ENCODE measurements at places on chromosomes 4 and X.

GRCh38 chr4:117428536-117428935 lies 343.2 kb upstream of the TRAM1L1 start:
- no peaks in the 10 kb centered on the region for H3K4me1 ChIP-seq
- H3K27me3 ChIP-seq = no peaks in the 10 kb centered on the region
- H3K27ac ChIP-seq = no peak overlapping the region

DNA sequence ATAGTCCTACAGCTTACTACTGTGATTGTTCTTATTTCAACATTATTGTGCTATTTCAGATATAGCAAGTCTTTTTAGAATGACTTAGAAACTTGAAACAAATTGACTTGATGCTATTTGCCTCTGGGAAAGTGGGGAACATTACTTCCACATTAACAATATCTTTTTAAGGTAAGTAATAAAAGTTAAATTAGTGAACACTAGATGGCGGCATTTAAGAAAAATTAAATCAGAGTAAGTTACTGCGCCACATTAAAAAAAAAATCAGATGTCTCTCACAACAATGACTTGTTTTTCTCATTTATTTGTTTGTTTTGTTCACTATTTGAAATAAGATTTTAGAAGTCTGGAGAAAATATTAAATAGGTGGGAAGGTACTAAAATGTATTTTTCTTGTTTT lies 1026.9 kb upstream of the SLIT2 start:
- no peak for DNase-seq
- H3K27ac ChIP-seq = no peak overlapping the region
- H3K27me3 ChIP-seq = no peaks in the 10 kb centered on the region
- H3K4me3 ChIP-seq = no peak overlapping the region

- peak overlapping the region; percentile 98 for H3K27ac ChIP-seq
- H3K4me1 ChIP-seq = peaks cover 71% of the 10 kb centered on the region
- no peaks in the 10 kb centered on the region for H3K27me3 ChIP-seq
- H3K4me3 ChIP-seq = peak overlapping the region; percentile 73
Measured at GRCh38 chr4:26884026-26884425, 23.4 kb downstream of the STIM2 start.

DNA sequence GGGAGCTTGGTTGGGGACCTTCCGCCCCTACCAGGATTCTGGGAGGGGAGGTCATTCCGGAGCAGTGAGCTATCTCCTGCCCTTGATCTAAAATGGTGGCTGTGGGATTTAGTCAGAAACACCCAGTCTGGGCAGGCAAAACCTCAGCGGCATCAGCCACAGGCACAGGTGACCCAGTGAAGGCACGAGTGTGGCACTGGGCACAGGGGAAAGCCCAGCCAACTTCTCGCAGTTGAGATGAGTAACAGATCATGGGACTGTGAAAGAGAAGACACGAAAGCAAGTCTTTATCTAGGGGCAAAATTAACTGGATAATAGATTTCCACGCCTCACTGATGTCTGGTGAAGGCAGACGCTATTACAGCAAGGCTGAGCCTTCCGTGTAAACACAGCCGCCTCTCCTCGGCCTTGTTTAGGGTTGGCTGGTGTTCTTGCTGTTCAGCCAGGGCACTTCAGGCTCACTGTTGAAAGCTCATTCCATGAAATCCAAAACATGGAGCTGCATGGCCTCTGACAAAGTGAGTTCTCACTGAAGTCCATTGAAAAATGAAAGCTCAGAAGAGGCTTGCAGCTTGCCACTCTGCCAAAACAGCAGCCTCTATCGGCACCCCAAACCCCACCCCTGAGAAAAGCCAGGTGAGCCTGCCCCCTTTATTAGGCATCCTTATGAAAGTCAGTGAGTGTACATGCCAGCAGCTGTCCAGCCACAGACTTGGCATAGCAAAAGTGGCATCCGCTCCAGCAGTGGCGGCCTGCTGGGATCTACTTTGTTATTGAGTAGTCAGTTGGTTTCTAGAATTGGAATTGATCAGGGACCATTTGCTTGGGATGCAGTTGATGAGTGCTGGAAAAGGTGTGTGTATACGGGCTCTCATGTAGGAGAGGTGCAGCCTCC lies 102.3 kb upstream of the MTM1 start:
- peaks cover 2% of the 10 kb centered on the region for H3K36me3 ChIP-seq
- H3K27ac ChIP-seq = no peak overlapping the region
- no peak overlapping the region for H3K4me3 ChIP-seq
- no peaks in the 10 kb centered on the region for H3K27me3 ChIP-seq

DNA sequence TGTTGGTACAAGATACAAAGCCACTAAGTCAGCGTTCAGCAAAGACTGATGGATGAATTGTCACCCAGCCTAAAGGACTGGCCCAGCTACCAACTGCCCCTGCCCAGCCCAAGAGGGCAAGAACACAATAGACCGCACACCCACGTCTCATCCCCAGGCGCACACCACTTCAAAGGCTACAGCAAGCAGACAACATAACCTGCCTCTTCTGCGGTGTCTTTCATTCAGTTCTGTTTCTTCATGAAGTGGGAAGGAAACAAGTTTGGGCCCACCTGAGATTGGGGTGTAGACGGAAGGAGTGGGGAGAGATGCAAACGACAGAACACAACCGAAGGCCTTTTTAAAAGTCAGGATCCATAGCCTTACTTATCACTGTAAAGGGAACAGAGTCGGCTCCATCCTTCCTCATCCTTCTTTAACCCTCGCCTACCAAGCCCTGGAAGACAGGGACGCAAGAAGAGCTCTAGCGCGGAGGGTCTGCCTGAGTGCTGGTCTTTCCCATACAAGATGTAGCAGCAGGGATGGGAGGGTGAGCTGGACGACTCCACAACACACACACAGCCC lies 691 bp downstream of the SCARB2 start:
- peak overlapping the region; percentile 60 for H3K27ac ChIP-seq
- H3K36me3 ChIP-seq = peaks cover 12% of the 10 kb centered on the region

DNA sequence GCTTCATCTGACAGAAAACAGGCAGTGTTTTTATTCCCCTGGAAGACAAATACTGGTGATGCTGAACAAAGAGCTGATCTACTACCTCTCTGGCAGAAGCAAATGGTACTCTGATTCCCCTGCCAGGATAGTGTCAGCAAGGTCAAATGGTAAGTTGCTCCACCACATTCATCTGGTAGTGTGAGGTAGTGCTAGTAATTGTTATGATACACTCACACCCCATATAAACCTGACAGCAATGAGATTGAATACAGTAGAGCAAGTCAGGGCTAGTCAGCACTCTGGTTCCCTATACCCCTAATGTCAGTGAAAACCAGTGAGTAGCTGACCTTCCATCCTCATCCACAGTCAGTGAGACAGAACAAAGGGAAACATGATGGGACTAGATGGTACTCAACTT lies 3.4 kb upstream of the SPIN4 start:
- H3K36me3 ChIP-seq = peaks cover 1% of the 10 kb centered on the region
- H3K4me3 ChIP-seq = no peak overlapping the region
- no peaks in the 10 kb centered on the region for H3K27me3 ChIP-seq
- DNase-seq = no peak
- no peak overlapping the region for H3K27ac ChIP-seq

DNA sequence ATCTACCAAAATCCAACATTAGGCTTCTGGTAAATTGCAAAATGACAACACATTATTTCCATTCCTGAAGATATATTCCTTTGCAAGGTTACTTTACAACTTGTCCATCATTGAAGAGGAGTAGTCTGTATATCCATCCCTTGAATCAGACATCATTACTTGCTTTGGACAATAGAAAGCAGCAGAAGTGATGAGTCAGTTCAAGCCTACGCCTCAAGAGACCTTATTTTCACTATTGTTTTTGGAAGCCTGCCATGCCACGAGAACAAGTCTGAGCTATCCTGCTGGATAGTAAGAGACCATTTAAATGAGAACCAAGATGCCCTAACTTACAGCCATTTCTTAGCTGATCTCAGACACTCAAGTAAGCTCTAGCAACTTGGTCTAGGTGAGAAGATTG lies 246.0 kb upstream of the HHIP start:
- H3K27ac ChIP-seq = no peak overlapping the region
- no peaks in the 10 kb centered on the region for H3K4me1 ChIP-seq
- H3K4me3 ChIP-seq = no peak overlapping the region

- no peak overlapping the region for H3K27ac ChIP-seq
- H3K4me1 ChIP-seq = no peaks in the 10 kb centered on the region
- DNase-seq = no peak
- no peaks in the 10 kb centered on the region for H3K36me3 ChIP-seq
- no peaks in the 10 kb centered on the region for H3K27me3 ChIP-seq
Measured at GRCh38 chr4:186700746-186701145, 22.9 kb downstream of the FAT1 start.

- H3K4me1 ChIP-seq = no peaks in the 10 kb centered on the region
- H3K27me3 ChIP-seq = no peaks in the 10 kb centered on the region
- no peaks in the 10 kb centered on the region for H3K36me3 ChIP-seq
Measured at GRCh38 chr4:147247579-147247978, 233.3 kb upstream of the EDNRA start.

- H3K4me3 ChIP-seq = no peak overlapping the region
- no peak overlapping the region for H3K27ac ChIP-seq
- peaks cover 11% of the 10 kb centered on the region for H3K27me3 ChIP-seq
- H3K4me1 ChIP-seq = no peaks in the 10 kb centered on the region
- DNase-seq = no peak
- H3K36me3 ChIP-seq = no peaks in the 10 kb centered on the region
Measured at GRCh38 chr4:3476341-3476747, 13.2 kb downstream of the DOK7 start.

DNA sequence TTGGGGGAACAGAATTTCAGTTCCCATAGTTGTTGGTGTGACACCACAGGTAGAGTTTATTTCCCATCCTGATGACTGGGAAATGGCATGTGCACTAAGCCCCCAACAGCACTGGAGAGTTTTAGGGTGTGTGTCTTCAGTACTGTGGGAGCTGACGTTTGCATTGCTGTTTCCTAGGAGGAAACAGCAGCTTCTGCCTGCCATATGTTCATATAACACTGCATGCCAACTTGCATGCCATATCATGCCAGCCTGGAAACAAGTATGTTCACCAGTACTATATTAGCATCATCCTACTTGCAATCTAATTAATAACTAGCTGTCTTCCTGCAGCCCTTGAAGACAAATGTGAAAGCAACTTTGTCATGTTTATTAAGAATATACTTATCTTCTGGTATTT lies 58.2 kb downstream of the NAA11 start:
- H3K4me3 ChIP-seq = no peak overlapping the region
- no peaks in the 10 kb centered on the region for H3K36me3 ChIP-seq
- H3K4me1 ChIP-seq = no peaks in the 10 kb centered on the region
- DNase-seq = no peak
- no peaks in the 10 kb centered on the region for H3K27me3 ChIP-seq

DNA sequence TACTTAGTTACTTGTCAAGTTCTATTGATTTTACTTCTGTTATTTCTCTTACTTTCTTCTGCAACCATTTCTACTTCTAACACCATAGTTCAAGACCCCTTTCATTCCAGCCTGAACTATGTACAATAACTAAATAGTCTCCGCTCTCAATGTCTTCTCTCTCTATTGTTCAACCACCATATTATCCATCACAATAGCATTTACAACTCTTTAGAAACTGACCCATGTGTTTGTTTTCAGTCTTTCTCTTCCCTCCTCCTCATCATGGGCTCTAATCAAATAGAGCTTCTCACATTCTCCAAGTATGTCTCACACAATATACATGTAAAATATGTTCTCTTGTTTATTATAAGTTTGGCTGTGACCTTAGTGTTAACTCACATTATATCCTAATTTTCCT lies 143.6 kb downstream of the ZAR1 start:
- no peak overlapping the region for H3K27ac ChIP-seq
- peaks cover 5% of the 10 kb centered on the region for H3K36me3 ChIP-seq
- peaks cover 14% of the 10 kb centered on the region for H3K4me1 ChIP-seq
- no peak for DNase-seq

DNA sequence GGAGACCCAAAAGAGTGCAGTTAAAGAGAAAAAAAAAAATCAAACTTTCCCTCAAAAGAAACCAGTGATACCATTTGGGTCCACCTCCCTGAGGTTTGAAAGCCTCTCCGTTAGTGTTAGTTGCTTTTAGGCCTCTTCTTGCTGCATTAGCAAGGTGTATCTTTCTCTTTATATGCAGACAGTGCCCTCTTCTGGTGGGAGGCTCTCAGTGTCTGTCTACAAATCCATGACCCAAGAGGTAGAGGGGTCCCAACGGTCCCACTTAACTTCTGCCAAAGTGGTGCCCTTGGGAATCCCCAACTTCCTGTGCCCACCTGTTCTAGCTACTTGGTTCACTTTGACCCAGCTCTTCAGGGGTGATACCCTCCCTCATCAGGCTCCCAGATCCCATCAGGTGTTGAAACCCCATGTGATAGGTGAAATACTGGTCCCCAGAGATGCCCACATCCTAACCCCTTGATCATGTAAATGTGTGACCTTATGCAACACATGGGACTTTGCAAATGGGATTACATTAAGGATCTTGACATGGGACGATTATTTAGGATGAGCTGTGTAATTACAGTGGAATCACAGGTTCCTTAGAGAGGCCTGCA lies 63.7 kb upstream of the CD99 start:
- H3K27me3 ChIP-seq = no peaks in the 10 kb centered on the region
- H3K4me3 ChIP-seq = peak overlapping the region; percentile 30
- peak; percentile 25 for DNase-seq
- peak overlapping the region; percentile 98 for H3K27ac ChIP-seq
- H3K4me1 ChIP-seq = peaks cover 48% of the 10 kb centered on the region

DNA sequence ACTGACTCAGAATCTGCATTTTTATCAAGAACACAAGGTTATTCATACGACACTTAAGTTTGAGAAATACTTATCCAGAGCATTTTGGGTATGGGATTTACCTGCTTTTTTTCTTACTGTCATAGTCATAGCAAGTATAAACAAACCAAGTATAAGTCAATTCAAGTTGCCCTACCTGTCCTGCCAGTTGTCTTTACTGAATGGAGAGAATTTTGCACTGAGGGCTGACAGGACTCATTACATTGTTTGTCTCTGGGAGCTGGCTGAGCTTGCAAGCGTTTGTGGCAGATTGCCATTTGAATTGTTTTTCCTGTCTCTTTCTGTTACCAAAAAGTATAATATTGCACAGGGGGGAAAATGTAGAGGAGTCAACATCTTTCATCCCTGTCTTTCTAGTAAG lies 278.9 kb upstream of the MAGEC2 start:
- DNase-seq = no peak
- H3K4me3 ChIP-seq = no peak overlapping the region
- no peaks in the 10 kb centered on the region for H3K4me1 ChIP-seq
- no peak overlapping the region for H3K27ac ChIP-seq
- no peaks in the 10 kb centered on the region for H3K36me3 ChIP-seq
- no peaks in the 10 kb centered on the region for H3K27me3 ChIP-seq

- peak overlapping the region; percentile 65 for H3K27ac ChIP-seq
- H3K4me3 ChIP-seq = no peak overlapping the region
- no peaks in the 10 kb centered on the region for H3K27me3 ChIP-seq
- peaks cover 9% of the 10 kb centered on the region for H3K36me3 ChIP-seq
Measured at GRCh38 chrX:77527233-77528001, 80.2 kb downstream of the FGF16 start.
